ENCODE measurements at places on chromosomes 12 and 14. TPM values are rescaled to one million over a fixed set of nuclear protein-coding genes. Genes with fewer than 3 reads are reported as not detected.

GRCh38 chr12:1839464-1839863, 19.1 kb downstream of the LRTM2 start:
- DNase-seq = no peak

GRCh38 chr12:52802442-52802841, 6.5 kb upstream of the KRT3 start:
- no peak for DNase-seq

DNA sequence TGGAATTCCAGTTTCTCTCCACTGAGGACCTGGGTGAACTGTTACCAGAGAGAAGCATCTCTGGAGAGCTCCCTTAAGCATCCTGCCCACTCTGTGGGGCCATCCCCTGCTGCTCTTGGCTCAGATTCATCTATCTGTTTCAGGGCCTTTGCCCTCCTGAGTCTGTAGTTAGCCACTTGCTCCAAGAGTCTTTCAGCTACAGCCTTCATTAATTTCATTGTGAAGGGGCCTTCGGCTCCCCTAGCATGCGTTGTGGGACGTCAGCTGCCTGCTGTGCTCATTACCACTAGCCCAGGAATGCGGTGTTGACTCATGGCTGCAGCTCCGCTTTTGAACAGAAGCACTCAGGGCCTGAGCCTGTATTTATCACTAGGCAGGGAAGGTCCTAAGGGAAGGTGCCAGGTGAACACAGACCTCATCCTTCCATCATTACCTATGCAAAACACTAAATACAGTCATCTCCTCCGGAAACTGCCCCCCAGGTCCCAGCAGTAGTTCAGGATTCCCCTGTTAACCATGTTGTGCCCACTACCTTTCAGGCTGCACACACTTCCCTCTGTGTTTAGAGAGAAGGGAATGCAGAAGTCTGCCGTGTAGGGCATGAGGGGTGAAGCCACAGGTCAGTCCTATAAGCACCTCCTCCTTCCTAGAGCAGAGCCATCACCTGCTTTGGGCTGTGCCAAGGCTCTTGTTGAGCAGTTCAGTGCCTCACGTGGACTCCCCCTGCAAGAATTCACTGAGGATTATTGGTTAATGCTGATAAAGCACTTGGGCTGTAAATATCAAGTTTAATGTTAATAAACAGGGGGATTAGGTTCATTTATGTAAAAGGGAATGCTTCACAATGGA, 191.4 kb downstream of the CACNA1C start:
- DNase-seq = peak; percentile 76

DNA sequence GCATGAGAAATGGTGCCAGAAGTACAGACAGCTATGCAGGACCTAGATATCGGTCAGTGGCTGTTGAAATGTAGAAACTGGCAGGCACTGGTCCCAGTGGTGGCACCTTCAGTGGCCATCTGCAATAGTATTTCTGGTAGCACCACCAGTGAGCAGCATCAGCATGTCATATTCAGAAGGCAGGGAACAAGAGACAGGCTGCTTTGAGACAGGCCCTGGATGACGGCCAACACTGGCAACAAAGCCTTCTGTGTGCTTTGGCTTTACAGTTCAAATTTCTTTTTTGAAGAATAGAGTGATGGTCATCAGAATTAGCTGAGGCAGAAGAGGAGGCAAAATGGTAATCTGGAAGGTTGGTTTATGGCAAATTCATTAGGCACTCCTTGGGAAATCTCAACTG, 273.4 kb upstream of the SLC16A7 start:
- DNase-seq = no peak

DNA sequence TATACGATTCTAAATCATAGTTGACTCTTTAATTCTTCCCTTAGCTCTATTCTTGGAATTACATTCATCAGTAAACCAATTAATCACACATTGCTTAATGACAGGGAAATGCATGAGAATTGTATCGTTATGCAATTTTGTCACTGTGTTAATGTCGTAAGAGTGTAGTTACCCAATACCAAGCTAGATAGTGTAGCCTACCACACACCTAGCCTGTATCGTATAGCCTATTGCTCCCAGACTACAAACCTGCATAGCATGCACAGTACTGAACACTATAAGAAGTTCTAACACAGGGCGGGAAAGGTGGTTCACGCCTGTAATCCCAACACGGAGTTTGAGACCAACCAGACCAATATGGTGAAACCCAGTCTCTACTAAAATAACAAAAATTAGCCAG, 24.7 kb downstream of the HNRNPC start:
- no peak for DNase-seq

DNA sequence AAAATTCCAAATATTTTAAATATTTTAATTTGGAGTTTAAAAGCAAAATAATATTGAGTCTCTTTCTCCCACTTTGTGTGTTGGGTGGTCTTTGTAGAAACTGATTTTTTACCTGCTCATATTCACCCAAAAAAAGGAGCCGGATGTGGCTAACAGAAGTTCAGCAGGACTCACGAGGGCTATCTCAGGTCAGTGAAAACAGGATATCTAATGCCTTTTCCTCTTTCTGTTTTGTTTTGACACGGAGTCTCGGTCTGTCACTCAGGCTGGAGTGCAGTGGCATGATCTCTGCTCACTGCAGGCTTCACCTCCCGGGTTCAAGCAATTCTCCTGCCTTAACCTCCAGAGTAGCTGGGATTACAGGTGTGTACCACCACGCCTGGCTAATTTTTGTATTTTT, 30.8 kb downstream of the COA8 start:
- no peak for DNase-seq

Gene POU6F1
- total RNA-seq = 4.4 TPM

Gene TMEM229B
- total RNA-seq = not detected
